ENCODE measurements at places on chromosomes 11 and 22. TPM values are rescaled to one million over a fixed set of nuclear protein-coding genes. Genes with fewer than 3 reads are reported as not detected.

Gene EIF3F
- 351 TPM for total RNA-seq

- no peak for DNase-seq
- peak overlapping the region; percentile 93 for H3K27ac ChIP-seq
- peak overlapping the region; percentile 86 for H3K4me3 ChIP-seq
- H3K27me3 ChIP-seq: no peaks in the 10 kb centered on the region
These were observed 466 bp downstream of the FAM168A start for GRCh38 chr11:73597336-73597955.

- no peak for DNase-seq
- H3K27ac ChIP-seq: no peak overlapping the region
- H3K4me1 ChIP-seq: peaks cover 6% of the 10 kb centered on the region
- no peak overlapping the region for H3K4me3 ChIP-seq
- no peaks in the 10 kb centered on the region for H3K36me3 ChIP-seq
- no peaks in the 10 kb centered on the region for H3K27me3 ChIP-seq
These were observed 238.0 kb upstream of the NARS2 start for GRCh38 chr11:78812513-78813293.

- H3K4me3 ChIP-seq: no peak overlapping the region
- no peaks in the 10 kb centered on the region for H3K4me1 ChIP-seq
- H3K36me3 ChIP-seq: no peaks in the 10 kb centered on the region
- no peak for DNase-seq
These were observed 104.5 kb downstream of the CHST1 start for GRCh38 chr11:45560913-45561281.

DNA sequence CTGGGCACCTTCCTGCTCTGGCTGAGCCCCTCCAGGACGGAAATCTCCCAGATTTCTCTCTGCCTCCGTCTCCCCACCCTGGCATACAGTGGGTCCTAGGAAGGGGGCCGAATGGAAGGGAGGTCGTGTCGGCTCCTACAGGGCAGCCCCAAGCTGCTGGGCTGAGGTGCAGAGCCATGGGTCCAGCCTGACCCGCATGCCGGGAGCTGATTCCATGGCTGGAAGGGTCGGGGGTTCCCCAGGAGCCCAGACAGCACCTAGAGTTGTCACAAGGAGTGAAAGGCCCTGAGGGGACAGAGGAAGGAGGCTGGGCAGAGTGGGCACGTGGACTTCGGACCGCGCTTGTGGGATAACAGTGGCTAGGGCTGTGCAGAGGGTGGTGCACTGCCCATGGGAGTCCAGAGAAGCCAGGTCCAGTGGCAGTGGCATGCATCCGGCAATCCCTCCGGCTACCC is 16.5 kb downstream of the CCND1 start:
- peaks cover 38% of the 10 kb centered on the region for H3K36me3 ChIP-seq
- no peaks in the 10 kb centered on the region for H3K27me3 ChIP-seq
- peaks cover 10% of the 10 kb centered on the region for H3K4me1 ChIP-seq

DNA sequence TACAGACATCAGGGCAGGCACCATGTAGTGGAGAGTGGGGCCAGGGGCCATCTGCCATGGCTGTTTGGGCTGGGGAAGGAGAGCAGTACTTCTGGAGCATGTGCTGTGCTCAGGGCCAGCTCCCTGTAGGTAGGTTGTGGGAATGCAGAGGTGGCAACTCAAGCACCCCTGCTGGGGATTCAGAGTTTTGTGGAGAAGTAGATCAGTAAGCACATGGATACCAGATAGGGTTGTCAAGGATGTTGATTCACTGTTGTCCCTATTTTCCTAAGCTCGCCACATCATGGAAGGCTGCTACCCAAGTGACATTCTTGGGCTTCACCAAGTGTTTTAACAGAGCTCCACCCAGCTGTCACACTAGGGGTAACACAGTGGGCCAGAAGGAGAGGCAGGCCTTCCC is 67.2 kb downstream of the BMAL1 start:
- no peaks in the 10 kb centered on the region for H3K27me3 ChIP-seq
- H3K27ac ChIP-seq: no peak overlapping the region
- no peak for DNase-seq
- no peaks in the 10 kb centered on the region for H3K4me1 ChIP-seq
- peaks cover 3% of the 10 kb centered on the region for H3K36me3 ChIP-seq
- no peak overlapping the region for H3K4me3 ChIP-seq
